ENCODE measurements at places on chromosomes 5 and 9.

DNA sequence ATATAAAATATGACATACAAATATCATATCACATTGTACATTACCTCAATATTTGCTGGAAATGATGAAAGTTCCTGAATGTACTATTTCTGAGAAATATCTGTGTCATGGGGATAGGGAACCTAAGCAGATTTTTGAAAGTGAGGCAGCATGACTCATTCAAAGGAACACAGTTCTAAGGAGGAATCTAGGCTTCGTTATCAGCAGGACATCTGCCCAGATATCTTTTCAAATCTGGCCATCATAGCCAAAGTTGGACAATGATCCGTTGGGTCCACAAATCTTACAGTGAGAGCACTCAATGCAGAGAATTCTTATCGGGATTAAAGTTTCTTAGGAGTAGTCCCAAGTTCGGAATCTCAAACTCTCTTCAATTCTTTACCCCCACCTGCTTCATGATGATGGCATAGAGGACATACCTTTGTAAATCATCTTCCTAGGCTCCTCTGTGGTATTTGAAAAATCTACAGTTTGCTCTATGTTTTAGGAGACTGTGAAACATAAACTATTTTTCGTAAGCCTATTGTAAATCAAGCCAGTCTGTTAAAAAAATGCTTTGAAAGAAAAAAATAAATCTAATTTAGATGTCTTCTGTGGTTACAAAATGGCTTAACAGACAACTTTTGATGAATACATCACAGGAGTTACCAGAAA lies 29.4 kb upstream of the ALDH1A1 start:
- no peak for DNase-seq

GRCh38 chr5:168962306-168962705 lies 338.6 kb downstream of the SLIT3 start:
- no peak for DNase-seq

GRCh38 chr5:84255315-84255714 lies 129.4 kb downstream of the EDIL3 start:
- no peak for DNase-seq

GRCh38 chr5:115068239-115069086 lies 101.2 kb downstream of the TRIM36 start:
- no peak for DNase-seq

- DNase-seq = no peak
These were observed 56.4 kb upstream of the ISL1 start for GRCh38 chr5:51326844-51327243.

DNA sequence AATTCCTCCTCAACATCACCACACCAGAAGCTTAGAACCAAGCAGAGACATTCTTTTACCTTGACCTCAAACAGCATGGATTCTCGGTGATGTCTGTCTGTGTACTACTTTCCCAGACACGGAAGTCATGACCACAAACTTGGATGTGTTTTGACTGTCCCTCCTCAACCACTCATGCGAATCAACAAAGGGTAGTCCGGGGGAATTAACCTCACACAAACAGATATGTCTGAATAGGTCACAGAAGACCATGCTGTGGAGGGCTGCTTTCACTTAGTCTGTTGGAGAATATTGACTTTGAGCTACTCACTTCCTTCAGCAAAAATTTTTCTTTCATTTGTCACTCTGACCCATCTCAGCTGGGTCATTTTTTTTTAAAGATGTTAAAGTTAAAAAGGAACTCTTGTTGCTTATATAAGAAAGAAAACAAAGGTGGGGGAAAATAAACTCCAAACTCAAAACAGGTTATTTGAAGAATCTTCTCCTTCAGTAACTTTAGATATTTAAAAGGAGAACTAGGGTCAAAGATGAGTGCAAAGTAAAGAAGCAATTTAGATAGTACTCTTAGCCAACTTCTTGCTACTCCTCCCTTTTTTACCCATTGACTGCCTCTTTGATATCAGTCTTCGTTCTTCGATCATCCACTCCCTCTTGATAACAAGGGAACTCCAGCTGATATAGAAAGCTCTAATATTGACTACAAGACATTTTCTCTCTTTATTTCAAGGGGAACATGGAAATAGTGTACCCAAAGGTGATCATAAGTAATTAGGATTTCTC lies 343.4 kb upstream of the CDH6 start:
- DNase-seq = no peak

- no peak for DNase-seq
These were observed 73.8 kb downstream of the DAB2IP start for GRCh38 chr9:121725008-121725775.

- DNase-seq = no peak
These were observed 159.9 kb downstream of the LURAP1L start for GRCh38 chr9:12934545-12935272.

GRCh38 chr5:154757814-154758406 lies 2.7 kb downstream of the LARP1 start:
- no peak for DNase-seq

DNA sequence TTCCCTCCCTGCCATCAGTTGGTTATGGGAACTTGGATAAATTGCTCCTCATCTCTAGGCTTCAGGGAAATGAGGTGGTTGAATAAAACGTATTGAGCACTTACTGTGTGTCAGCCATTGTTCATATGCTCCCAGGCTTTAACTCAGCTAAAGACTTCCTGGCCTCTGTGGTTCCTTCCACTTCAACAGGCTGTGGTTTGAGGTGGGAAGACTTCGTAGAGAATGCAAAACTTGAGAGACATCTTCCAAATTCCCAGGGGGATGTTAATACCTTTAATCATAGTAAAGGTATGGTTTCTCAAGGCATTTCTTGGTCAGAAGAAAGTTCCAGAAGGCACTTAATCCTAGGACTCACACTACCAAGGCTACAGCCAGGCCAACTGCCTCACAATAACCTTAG lies 1.5 kb upstream of the GPX3 start:
- no peak for DNase-seq

DNA sequence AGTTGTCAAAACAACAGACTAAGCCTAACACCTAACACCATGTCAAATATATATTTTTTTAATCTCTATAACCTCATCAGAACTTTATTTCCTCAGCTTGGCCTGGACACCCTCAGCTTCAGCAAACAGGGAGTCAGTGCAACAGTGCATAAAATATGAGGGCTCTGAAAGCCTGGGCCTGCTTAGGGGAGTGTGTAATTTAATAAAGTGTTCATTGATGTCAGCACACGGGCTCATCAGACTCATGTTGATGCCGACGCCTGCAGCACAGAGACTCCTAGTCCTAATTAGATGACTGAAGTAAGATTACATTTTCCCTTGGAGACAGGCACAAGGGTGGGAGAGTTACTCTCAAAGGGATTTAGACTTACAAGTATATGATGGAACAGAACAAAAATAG lies 37.8 kb downstream of the CDH10 start:
- no peak for DNase-seq

- no peak for DNase-seq
These were observed 131.3 kb downstream of the DOCK2 start for GRCh38 chr5:169768416-169768815.

DNA sequence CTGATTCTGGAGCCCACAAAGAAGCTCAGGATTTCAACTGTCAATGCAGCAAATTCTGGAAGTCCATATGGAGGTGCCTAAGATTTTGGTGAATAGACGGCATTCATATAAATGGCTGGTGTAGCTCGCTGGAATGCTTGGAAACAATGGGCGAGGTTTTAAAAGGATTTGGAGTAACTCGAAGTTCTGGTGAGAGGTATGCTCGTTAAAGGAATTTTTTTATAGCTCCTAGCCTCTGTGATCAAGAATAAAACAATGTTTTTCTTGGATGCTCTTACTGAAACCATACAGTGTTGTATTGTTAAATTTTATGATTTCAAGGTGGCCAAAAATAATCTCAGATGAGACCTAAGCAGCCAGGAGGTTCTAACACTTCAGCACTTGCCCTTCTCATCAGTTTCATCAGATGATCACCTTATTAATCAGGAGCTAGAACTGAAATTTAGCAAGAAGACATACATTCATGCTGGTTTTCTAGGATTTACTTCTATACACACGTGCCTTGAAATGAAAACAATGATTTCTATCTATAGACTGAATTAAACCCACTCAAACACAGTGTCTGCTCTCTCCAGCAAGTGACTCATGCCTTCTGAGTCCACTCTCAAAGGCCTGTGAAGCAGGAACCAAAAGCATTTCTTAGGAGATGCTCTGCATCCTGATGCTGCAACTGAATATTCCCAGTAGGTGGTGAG lies 79.2 kb downstream of the OTULIN start:
- DNase-seq = no peak

DNA sequence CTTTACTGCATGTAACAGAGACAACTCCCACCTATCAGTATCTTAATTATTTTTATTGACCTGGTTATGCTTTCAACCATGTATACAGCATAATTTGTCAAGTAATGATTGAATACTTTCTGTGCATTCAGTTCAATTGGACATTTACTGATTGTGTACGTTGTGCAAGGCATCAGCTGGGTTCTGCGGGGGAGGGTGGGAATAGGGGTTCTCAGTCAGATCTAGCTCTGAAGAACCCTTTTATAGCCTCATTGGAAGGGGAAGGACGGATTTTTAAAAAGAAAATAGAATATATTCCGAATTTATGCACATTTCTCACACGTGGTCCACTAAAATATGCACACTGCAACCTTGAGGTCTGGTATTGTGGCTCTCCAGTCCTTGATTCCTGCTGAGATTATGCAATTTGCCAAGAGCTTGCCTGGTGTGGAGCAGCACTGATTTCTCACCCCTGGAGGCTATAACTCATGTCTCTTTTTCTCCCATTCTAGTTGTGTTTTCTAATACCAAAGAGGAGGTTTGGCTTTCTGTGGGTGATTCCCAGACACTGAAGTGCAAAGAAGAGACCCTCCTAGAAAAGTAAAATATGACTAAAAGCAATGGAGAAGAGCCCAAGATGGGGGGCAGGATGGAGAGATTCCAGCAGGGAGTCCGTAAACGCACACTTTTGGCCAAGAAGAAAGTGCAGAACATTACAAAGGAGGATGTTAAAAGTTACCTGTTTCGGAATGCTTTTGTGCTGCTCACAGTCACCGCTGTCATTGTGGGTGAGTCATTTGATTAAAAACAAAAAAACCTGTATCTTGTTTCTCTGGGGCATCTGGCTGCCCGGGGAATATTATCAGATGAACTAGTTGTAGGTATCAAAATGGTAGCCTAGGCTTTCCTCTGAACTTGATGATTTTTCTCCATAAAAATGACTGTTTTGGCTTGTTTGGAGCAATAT lies 1.7 kb downstream of the SLC1A3 start:
- no peak for DNase-seq

GRCh38 chr9:3783156-3783555 lies 257.4 kb upstream of the RFX3 start:
- no peak for DNase-seq

DNA sequence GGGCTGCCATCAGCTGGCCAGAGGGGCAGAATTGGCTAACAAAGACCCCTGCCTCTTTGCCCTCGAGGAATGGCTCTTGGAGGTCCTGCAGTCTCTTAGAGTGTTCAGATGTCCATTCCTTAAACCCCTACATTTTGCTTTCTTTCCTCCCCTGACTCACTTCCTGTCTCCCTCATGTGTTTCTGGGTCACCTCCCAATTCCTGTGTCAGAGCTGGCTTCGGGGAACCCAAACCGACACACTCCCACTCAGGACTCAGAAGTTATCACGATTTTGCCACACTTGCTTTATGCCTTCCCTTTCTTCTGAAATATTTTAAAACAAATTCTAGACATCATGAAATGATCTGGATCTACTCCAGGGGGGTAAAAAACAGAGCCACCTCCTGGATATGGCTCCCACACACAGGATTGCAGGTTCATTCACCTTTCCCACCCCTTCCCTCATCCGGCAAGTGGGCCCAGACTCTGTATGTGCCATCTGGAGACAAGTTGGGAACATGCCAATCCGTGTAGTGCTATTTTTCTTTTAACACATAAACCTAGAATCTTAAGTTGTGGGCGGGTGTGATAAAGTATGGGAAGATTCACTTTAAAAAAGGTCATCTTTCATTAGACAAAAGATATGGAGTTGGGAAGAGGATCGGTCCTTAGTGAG lies 145.7 kb downstream of the NXNL2 start:
- no peak for DNase-seq

DNA sequence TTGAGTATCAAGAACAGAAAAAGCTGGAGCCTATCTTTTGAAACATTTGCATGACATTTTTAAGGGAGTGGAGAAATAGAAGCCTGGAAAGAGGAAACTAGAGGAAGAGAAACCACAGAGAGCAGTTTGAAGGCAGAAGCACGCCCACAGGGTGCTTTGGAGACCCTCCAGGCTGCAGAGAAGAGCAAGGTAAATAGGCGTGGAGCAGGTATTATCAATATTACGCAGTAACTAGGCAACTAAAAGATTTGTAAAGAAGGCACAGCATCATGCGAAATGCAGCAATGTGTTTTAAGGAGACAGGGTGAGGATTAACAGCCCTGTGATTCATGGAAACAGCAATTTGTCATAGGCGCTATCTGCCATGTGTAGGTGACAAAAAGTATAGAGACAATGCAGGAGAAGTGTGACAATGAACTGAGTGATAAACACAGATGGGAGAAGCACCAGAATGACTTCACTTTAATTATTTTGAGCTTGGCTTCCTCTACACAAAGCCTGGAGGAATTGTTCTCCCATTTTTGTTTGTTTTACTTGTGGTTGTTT lies 281.2 kb downstream of the BRINP1 start:
- no peak for DNase-seq

- no peak for DNase-seq
These were observed 1402.1 kb upstream of the ACO1 start for GRCh38 chr9:30982301-30982700.

DNA sequence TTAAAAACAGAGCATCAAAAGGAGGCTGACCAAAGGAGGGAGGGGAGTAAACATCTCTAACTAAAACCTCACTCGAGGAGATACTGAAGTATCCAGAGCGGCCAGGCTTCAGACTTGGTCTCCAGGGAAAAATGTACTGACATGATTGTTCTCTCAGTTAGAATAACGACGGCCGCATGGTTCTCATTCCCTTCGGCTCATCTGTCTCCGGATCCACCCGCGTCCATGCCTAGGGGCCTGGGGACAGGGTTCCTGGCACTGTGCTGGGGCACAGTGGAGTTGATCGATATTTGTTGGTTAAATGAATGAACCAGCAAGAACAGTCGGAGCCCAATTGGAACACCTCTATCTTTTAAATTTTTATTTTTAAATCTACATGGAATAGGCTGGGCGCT lies 167.1 kb upstream of the PHYKPL start:
- no peak for DNase-seq

DNA sequence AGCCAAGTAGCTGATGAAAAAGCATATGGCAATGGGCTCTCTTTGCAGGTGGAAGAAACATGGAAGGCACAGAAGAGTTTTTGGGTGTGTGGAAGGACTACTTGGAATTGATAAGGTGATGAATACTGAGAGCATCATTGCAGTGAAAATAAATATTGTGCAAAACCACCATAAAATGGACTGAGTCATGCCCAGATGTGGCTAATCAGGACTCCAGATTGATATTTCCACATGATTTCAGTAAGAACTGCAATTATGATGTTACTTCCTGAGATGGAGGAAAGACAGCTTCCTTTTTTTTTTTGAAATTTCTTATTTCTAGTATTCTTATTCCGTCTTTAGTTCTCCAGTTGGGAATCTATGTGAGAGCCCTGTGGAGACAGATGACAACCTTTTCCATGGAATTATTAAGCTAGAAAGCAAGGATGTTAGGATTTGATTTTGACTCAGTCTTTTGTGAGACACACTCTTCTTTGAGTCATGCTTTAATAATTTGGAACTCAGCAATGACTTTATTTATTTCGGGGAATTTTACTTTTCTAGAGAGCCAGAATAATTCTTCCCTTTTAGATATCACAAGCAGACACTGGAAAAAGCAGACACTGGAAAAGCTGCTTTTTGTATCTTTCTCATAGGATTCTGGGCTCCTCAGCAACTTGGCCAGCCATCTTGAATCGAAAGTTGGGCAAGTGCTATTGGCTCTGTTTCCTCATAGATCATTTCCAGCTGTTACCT lies 94.2 kb upstream of the VCAN start:
- DNase-seq = no peak

Data from K562 (cell line).